Activated T-cell treated with anti-CD3 and anti-CD28 coated beads, Interleukin-2, amount 50 U/mL, for 1 hour (primary cell): ENCODE measurements at places on chromosomes 5 and 9.

DNA sequence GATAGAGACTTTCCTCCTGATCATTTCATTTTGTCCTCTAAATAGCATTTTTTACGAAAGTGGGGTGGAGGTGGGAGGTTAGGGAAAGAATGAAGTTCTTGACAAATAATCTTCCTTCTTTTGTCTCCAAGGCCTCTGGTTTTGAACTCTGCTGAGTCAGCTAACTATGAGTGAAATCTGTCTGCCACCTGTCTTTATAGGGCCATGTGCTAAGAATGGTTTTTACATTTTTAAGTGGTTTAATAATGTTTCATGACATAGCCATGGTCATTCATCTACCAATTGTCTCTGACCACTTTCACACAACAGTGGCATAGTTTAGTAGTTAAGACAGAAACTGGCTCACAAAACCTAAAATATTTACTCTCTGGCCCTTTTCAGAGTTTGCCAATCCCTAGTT, 7.6 kb downstream of the MAN2A1 start:
- DNase-seq, result no peak

DNA sequence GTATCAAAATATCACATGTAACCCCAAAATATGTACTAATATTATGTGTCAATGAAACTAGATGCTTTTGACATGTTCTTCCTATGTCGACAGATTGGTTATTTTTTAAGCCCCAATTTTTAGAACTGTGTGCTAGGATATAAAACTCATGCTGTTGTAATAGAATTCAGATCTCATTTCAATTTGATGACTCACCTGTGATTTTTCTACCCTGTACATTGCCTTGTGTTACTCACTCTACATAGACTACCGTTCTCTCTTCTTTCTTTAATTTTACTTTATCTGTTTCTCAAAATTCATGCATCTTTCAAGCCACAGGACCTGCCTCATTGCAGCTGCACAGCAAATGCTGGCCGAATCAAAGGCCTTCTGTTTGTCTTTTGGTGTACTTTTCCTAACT, 284.5 kb downstream of the MAT2B start:
- DNase-seq, result no peak

DNA sequence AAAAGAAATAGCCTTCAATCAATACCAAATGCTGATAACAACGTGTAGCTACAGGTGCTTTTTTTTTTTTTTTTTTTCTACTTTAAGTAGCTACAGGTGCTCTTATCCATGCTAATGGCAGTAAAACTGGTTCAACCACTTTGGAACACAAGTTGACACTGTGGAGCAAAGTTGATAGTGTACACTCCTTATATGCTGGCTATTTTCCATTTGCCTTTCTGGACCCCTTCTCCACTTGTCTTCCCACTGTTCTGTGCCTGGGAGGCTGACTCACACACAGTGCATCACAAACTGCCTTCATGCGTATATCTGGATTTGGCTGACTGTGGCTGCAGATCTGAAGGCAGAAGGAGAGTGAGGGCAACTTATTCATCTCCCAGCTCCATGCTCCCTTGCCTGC, 247.9 kb downstream of the MSX2 start:
- DNase-seq, result no peak

GRCh38 chr5:173501271-173501670, 115.2 kb downstream of the BOD1 start:
- no peak for DNase-seq

GRCh38 chr9:4420351-4420750, 69.9 kb upstream of the SLC1A1 start:
- DNase-seq, result no peak
